Stimulated activated naive CD4-positive, alpha-beta T cell treated with Interleukin-2 at 50 U/mL for 16 hours (primary cell): ENCODE measurements at places on chromosomes 13 and 19.
A peak's percentile ranks its signal among the peaks of the same experiment; 100 is the strongest.

GRCh38 chr13:113073942-113074341 lies 31.6 kb upstream of the F7 start:
- no peak for DNase-seq

DNA sequence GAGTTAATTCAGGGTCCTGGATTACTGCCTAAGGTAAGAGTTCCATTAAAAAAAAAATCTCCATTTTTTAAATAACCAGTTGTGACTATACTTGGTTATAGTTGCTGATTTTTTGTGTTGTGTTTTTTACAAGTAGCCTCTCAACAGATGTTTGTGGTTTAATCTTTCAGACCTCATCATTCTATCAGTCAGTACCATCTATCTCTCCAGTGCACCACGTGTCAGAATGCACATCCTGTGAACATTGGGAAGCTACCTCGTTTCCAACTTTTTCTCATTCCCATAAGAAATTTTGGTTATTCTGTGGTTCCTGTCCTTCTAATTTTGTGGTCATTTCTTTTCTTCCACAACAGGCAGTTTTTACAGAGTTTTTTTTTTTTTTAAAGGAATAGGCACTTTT lies 39.2 kb downstream of the WDFY2 start:
- DNase-seq: no peak

- DNase-seq: peak; percentile 79
Measured at GRCh38 chr19:50357178-50358100, 8.0 kb downstream of the NAPSA start.

DNA sequence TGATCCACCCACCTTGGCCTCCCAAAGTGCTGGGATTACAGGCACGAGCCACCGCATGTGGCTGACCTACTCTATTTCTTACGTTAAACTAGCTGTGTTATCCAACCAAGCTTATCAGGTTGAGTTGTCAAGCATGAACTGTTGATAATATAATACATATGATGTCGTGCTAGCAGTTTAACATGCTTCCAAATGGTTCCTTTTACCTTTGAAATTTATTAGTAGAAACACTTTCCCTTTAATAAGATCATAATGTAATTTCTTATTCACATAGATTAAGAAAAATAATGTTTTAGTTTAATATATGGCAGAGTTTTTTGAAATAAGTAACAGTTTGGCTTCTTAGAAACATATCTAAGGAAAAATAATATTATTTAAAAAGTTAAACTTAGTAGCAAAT lies 34.4 kb upstream of the VWA8 start:
- DNase-seq: no peak

DNA sequence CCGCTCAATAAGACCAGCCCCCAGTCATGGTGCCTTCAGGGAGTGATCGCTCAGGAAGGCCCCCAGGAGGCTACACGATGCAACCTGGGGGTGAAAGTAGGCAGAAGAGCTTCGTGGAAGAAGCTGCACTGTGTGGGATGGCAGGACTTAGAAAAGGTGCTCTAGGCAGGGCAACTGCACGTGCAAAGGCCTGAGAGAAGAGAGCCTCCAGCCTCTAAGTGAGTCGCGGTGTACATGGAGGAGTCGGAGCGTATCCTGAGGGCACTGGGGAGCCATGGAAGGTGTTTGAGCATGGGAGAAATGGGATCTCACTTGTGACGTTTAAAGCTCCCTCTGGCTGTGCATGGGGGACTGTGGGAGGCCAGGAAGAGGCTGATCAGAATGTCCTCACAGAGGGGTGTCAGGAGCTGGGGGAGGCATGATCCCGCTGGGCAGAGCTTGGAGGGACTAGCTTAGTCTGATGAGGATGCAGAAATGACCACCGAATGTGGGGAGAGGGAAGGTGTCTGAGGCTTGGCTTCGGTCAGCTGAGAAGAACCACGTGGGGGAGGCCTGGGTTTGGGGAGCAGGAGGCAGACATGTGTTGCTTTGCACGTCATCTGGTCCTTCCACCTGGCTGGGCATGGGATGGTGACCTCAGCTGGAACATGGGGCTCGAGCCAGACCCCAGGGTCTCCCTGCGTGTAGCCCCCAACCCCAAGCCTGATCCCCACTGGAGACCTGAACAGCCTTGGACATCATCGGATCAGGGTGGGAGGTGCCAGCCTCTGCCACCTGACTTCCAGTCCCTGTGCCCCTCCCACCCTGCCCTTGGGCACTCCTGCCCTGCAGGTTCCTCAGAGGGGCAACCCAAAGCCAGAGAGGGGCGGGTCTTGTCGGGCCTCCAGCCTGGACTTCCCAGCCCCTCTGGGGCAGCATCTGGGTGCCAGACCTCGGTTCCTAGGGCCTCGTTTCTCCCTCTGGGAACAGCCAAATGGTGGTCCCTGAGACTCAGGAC lies 1.1 kb downstream of the APC2 start:
- DNase-seq: no peak

DNA sequence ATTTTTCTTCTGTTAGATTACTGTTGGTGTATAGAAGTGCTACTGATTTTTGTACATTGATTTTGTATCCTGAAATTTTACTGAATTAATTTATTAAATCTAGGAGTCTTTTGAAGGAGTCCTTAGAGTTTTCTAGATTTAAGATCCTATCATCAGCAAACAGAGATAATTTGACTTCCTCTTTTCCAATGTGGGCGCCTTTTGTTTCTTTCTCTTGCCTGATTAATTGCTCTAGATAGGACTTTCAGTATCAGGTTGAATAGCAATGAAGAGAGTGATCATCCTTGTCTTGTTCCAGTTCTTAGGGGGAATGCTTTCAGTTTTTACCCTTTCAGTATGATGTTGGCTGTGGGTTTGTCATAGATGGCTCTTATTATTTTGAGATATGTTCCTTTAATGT lies 5.6 kb upstream of the CD33 start:
- no peak for DNase-seq

GRCh38 chr19:50649433-50650391 lies at the start of gene C19orf81:
C19orf81 (plus strand) TSS chr19:50649445; CDS start chr19:50649445, 0 bp downstream.
- DNase-seq: no peak

DNA sequence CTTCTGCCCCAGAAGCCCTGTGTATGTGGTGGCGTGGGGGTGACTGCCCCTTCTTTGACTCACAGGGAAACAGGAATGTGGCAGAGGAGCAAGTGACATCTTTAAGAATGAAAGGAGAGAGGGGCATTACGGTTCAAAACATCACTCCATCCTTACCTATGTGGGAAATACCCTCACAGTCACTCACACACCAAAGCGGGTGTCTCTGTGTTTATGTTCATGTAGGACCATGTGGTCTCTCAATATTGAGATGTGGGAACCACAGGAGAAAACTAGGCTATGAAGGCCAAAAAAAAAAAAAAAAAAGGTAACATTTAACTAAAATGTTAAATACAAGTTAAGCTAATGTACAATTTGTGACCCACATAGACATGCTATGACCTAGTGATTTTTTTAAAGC lies 153.6 kb upstream of the GPR12 start:
- no peak for DNase-seq

GRCh38 chr19:32195706-32196610 lies 149.5 kb upstream of the ZNF507 start:
- DNase-seq: no peak
